ENCODE measurements at places on chromosomes 12 and 14. TPM values are rescaled to one million over a fixed set of nuclear protein-coding genes. Genes with fewer than 3 reads are reported as not detected.

DNA sequence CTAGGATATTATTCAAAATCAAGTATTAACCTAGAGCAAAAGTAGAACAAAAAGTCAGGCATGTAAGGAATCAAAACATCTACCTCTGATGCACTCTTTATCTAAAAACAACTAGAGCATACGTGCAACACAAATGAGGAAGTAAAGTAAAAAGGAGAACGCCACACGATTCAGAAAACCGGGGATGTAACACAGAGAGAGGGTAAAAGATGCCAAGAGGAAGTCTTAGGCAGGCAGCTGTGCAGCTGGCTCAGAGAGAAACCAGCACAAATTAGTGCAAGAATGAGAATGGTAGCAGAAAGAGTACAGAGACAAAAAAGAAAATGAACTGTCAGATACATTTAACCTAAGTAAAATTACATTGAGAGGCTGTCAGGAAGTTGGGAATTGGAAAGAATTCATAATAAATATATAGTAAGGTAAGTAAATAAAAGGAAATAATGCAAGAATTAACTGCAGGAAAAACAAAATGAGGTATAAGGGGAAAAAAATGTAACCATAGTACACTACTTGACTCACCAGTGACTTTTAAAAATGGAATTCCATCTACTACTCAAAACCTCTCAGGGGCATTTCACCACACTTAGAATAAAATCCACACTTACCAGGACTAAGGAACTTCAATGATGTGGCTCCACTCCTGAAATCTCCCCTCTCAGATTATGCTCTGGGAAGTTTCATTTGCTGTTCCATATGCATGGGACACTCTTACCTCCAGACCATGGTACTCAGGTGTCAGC, 17.1 kb downstream of the BCAT1 start:
- no peak for DNase-seq

- DNase-seq, result no peak
Observed at GRCh38 chr14:76752744-76753143, 8.5 kb upstream of the VASH1 start.

The FGD6 gene
- total RNA-seq, result 13.3 TPM

The DYNLL1 gene
- total RNA-seq, result 325 TPM

The PDZRN4 gene
- total RNA-seq, result not detected

DNA sequence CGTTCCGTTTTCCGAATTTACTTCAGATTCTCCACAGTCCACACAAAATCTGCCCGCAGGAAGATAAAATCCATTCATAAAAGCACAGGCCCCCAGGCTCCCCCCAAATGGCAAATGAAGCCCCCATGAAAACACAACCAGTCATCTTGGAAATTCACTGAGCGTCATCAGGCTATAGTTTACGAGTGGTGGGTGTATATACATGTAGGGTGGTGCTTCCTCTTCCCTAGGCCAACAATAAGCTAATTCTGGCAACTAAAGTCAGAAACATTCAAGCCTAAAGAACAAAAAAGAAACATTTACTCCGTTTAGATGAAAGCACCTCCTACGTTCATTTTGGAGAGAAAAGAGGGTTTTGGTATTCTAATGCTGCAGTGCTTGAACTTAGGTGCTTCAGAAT, 5.8 kb downstream of the GPR68 start:
- no peak for DNase-seq

DNA sequence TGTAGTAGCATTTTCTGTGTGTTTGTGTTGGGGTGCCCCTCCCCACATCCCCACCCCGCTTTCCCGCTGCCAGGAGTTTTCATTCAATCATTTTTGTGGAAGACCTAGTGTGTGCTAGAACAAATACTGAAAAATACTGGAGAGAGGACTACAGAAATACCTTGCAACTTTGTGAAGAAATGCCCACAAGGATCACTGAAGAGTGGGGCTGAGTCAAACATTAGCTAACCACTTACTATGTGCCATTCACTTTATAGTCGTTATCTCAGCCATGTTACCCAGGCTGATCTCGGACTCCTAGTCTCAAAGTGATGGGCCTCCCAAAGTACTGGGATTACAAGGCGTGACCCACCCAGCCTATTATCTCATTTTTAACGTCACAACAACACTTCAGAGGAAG, 559 bp upstream of the LMBR1L start:
- no peak for DNase-seq

The MSI1 gene
- total RNA-seq, result not detected

DNA sequence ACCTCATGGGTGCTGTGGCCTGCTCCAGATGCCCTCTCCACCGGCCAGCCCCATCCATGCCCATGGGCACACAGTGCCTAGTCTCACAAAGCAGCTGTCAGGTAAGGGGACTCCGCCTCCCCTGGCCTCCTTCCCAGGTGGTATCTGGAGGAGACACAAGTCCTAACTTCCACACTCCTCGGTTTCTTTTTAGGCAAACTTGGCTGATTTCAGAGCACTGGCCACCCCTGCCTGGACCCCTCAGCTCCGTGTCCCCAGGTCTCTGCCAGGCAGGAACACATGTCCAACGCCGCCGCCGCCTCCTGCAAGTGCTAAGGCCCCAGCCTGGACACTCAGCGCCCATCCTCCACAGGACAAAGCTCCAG, 324.1 kb upstream of the DIO3 start:
- DNase-seq, result no peak

The EIF2B1 gene
- total RNA-seq, result 47.4 TPM

The TTC9 gene
- total RNA-seq, result 9.7 TPM

- DNase-seq, result no peak
Observed at GRCh38 chr12:31017535-31017934, 56.1 kb upstream of the DDX11 start.

DNA sequence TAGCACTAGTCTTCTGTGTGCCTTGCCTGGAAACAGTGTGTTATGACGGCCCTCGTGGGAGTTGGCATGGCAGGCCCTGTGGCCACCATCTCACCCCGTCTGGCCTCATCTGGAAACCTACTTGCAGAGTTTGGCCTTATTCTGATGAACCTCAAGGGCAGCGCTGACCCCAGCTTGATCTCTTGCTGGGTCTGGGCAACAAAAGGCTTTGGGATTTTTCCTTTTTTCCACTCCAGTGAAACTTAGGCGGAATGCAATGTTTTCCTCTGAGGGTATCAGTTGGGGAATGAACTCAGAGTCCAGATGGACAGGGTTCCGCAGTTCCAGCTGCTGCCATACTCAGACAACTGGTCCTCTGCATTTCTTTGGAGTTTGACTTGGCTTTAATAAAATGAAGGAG, 15.9 kb downstream of the CACNA1C start:
- no peak for DNase-seq

The ACTR6 gene
- 14.3 TPM for total RNA-seq

The KERA gene
- total RNA-seq, result not detected

DNA sequence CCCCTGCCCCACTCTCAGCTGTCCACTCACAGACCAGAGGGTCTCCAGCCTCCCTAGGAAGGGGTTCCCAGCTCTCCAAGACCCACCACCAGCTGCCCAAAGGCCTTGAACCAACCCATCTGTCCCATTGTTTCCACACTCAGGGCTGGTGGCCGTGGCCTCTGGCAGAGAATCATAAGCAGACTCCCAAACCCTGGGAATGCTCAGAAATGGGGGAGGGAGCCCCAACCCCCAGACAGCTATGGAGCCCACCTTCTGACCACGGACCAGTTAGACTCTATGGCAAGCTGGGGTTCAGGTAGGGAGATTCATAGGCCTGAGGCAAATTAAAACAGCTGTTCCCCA, 280.0 kb downstream of the DPF3 start:
- no peak for DNase-seq

The SYNDIG1L gene
- under 0.01 TPM for total RNA-seq

GRCh38 chr12:106115440-106115839, 23.3 kb downstream of the NUAK1 start:
- DNase-seq, result no peak

The EPYC gene
- not detected for total RNA-seq

DNA sequence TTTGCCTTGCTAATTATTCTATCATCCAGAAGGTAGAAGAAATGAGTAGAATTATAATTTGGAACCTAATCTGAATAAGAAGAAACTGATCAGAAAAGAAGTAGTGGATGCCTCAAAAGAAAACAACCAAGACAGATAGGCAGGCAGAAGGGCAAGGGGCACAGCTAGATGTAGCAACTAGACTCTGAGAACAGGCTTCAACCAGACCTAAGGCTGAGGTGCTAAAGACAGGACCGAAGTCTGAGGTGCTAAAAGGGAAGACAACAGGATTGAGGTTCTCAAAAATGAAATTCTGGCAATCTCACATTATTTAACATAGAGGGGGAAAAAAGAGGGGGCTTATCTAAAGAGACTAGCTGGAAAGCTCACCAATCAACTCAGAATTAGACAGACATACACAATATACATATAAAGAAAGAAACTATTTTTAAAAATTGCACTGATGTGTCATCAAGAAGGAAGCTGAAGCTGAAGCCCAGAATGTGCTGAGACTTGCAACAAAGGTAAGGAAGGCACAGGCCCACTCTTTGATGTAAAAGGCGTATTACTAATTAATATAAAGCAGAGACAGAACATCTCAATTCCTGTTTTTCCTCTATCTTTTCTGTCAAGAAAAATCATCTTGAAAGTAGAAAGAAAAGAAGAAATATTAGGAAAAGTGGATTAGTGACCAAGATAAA, 43.8 kb upstream of the CSRNP2 start:
- DNase-seq, result peak; percentile 88

The ZBTB1 gene
- 39.5 TPM for total RNA-seq

- no peak for DNase-seq
Observed at GRCh38 chr12:53094394-53094787, 3.1 kb upstream of the IGFBP6 start.

- peak; percentile 35 for DNase-seq
Observed at GRCh38 chr14:34356264-34356654, 105.8 kb downstream of the SPTSSA start.

- DNase-seq, result no peak
Observed at GRCh38 chr12:97960225-97960624, 497.6 kb downstream of the RMST start.

DNA sequence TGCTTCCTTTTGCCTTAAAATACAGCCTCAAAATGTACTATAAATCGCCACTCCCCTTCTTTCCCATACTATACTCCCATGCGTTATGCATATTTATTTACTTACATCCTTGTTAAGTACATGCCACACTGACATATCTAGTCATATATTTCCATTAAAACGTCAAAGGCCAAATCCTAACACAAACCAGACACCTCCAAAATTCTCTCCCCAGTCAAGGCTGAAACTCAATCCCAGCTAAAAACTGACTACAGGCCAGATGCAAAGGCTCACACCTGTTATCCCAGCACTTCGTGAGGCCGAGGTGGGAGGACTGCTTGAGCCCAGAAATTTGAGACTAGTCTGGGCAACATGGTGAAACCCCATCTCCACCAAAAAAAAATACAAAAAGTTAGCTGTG, 5.7 kb upstream of the CAND1 start:
- DNase-seq, result no peak

DNA sequence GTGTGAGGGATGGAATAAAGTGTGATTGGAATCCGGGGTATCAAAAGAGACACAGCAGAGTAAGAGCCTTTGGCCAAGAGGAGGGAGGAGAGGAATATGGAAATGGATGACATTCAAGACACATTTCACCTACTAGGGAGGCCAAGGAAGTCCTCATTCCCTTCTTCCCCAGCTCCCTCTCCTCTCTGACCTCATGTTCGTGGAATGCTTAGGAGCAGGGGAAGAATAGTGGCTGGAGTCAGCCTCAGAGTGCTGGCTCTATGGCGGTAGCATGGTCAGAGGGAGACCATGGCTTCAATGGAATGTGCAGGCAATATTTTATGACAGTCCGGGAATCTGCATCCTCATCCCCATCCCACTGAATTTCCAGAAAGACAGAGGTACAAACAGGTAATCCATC, 196.6 kb downstream of the EGLN3 start:
- DNase-seq, result no peak

The PNMA1 gene
- 13.1 TPM for total RNA-seq

- DNase-seq, result no peak
Observed at GRCh38 chr14:62253911-62254310, 491.7 kb downstream of the SNAPC1 start.

The PTPN6 gene
- total RNA-seq, result 12.4 TPM

The TAS2R10 gene
- 0.26 TPM for total RNA-seq

The DEPDC4 gene
- 2.1 TPM for total RNA-seq

The ASIC1 gene
- 1.3 TPM for total RNA-seq

DNA sequence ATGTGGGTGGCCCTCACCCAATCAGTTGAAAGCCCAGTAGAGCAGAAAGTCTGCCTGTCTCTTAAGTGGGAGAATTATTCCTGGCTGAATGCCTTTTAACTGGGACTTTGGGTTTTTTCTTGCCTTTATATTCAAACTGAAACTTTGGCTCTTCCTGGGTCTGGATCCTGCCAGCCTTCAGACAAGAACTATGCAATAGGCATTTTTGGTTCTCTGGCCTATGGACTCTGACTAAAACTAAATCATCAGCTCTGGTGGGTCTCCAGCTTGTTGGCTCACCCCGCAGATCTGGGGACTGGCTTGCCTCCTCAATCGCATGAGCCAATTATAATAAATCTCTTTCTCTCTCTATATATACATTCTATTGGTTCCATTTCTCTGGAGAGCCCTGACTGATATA, 173.0 kb upstream of the IGF1 start:
- no peak for DNase-seq

The PITPNM2 gene
- 2.4 TPM for total RNA-seq

The KCNA5 gene
- not detected for total RNA-seq

GRCh38 chr12:111157486-111157885, 211.4 kb downstream of the PHETA1 start:
- DNase-seq, result no peak

The HCFC2 gene
- total RNA-seq, result 7.6 TPM

The FGF23 gene
- not detected for total RNA-seq

- no peak for DNase-seq
Observed at GRCh38 chr12:57515408-57515933, 4.8 kb downstream of the DDIT3 start.

The KLRB1 gene
- total RNA-seq, result not detected

The DDN gene
- total RNA-seq, result 0.26 TPM

The SSTR1 gene
- total RNA-seq, result not detected

- DNase-seq, result peak; percentile 57
Observed at GRCh38 chr12:78210894-78211302, 380.2 kb downstream of the NAV3 start.

GRCh38 chr12:58211211-58211610, 269.8 kb downstream of the ATP23 start:
- no peak for DNase-seq

DNA sequence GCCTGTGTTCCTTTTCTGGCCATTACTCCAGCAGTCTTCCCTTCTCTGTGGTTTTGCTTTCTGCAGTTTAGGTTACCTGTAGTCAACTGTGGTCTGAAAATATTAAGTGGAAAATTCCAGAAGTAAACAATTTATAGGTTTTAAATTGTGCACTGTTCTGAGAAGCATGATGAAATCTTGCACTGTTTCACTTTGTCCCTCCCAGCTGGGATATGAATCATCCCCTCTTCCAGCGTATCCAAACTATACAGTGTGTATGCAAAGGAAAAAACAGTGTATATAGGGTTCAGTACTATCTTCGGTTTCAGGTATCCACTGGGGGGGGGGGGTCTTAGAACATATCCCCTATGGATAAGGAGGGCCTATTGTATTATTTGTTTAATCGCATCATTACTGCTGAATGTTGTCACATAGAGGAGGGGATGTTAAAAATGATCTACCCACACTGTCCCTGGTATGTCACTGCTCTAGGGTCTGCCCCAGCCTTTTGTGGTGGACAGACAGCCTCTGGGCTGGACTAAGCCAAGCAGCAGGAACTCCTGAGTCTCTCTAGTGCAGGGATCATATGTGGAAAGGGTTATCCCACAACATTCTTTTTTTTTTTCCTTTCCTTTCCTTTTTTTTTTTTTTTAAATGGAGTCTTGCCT, 109.1 kb upstream of the MAX start:
- peak; percentile 72 for DNase-seq

GRCh38 chr14:68747393-68747792, 45.5 kb downstream of the ZFP36L1 start:
- no peak for DNase-seq

The ASPG gene
- total RNA-seq, result 6.9 TPM

- peak; percentile 99 for DNase-seq
Observed at GRCh38 chr12:39490500-39491282, 47.8 kb upstream of the KIF21A start.

The LMNTD1 gene
- total RNA-seq, result not detected

The DBX2 gene
- not detected for total RNA-seq

Measured in bronchial epithelial cell (primary cell).